ENCODE measurements at places on chromosomes 3 and 15.

GRCh38 chr15:99101501-99101900 is 3.4 kb upstream of the SYNM start:
- DNase-seq: no peak

- DNase-seq: no peak
Measured at GRCh38 chr3:122598556-122598955, 21.1 kb downstream of the PARP15 start.

- no peak for DNase-seq
Measured at GRCh38 chr3:42037318-42037945, 53.7 kb upstream of the TRAK1 start.

- peak; percentile 54 for DNase-seq
Measured at GRCh38 chr15:85706779-85707518, 87.8 kb downstream of the KLHL25 start.

- no peak for DNase-seq
Measured at GRCh38 chr3:143951351-143951971, 20.2 kb upstream of the DIPK2A start.

GRCh38 chr3:134852893-134853351 is 57.9 kb downstream of the EPHB1 start:
- no peak for DNase-seq
